Fibroblast of pulmonary artery (primary cell): ENCODE measurements at places on chromosomes 7 and 10.
A peak's percentile ranks its signal among the peaks of the same experiment; 100 is the strongest.

- DNase-seq, result no peak
Observed at GRCh38 chr10:71234004-71234894, 21.9 kb downstream of the UNC5B start.

DNA sequence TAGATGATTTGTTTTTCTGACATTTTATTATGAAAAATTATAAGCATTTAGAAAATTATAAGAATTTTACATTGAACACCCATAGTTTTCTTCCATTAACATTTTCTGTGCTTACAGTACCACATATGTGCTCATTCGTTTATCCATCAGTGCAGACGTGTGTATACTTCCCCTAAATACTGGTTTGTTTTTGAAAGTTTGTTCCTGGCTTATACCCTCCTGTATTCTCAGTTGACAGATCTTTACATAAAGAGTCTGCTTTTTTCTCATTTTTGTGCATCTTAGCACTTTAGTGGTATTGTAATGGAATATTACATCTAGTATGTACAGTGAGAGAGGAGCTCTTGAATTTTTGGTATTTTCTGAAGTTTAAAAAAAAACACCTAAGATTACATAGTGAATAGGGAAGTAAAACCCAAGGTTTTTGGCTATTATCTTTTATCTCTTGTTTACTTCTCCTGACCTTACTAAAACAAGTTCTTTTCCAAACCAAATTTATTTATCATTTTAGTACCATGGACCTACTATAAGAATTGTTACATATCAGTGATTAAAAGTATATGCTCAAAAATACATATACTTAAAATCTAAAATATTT is 8.1 kb downstream of the DLD start:
- no peak for DNase-seq

GRCh38 chr7:128865303-128865702 is 2.6 kb downstream of the ATP6V1F start:
- no peak for DNase-seq

GRCh38 chr10:30705625-30706149 is 76.1 kb upstream of the LYZL2 start:
- no peak for DNase-seq

GRCh38 chr7:37450035-37450434 is 1.4 kb upstream of the ELMO1 start:
- DNase-seq, result no peak

GRCh38 chr10:33120700-33121099 is 162.7 kb upstream of the ITGB1 start:
- no peak for DNase-seq

- peak; percentile 77 for DNase-seq
Observed at GRCh38 chr7:12524794-12525386, 45.6 kb upstream of the SCIN start.

DNA sequence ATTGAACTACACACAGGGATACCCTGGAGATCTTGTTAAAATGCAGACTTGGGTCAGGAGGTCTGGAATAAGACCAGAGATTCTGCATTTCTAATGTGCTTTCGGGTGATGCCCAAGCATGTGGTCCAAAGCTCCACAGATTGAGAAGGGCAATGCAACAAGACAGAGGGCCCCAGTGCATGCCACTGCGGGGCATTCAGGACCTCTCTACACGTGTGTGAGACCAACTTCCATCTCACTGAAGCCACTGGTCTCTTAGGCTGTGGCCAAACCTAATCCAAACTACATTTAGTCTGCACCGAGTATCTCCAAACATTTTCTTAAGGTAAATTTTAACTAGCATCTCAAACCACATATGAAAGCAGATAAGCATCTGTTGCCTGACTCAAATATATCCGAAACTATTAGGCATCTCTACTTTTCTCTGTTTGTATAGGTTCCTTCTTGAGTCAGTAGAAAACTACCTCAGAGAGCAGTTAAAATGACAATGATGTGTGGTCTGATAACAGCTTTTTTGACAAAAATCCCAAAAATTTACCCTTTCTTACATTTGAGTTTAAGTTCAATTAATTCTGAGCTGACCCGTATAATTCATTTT is 107.5 kb downstream of the ELMO1 start:
- DNase-seq, result no peak

- no peak for DNase-seq
Observed at GRCh38 chr7:4006687-4007086, 675.4 kb upstream of the FOXK1 start.

GRCh38 chr10:60916025-60916424 is 28.0 kb downstream of the RHOBTB1 start:
- DNase-seq, result no peak

DNA sequence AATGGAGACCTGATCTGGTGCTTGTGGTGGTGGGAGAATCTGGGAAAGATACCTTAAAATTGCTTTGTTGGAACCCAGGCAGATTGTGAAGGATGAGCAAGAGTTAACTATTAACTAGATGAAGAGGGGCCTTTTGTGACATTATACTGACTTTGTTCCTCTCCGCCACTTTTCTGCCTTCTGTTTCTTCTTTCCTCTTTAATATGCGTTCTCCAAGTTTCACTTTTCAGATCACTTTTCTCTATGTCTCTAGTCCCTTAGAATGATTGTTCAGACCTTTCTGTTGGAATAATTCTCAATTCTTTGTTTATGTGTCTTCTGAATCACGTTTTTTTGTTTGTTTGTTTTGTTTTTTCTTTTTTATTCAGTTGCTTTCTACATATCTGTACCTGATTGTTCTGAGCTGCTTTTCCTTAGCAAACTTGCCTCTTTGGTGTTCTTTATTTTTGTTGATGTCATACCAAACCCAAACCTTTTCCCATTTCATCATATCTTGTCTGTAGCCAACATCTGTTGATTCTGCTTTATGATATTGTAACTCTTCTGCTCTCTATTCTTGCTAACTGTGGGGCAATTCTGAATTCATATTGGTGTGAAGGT is 2.8 kb downstream of the BMPR1A start:
- no peak for DNase-seq

DNA sequence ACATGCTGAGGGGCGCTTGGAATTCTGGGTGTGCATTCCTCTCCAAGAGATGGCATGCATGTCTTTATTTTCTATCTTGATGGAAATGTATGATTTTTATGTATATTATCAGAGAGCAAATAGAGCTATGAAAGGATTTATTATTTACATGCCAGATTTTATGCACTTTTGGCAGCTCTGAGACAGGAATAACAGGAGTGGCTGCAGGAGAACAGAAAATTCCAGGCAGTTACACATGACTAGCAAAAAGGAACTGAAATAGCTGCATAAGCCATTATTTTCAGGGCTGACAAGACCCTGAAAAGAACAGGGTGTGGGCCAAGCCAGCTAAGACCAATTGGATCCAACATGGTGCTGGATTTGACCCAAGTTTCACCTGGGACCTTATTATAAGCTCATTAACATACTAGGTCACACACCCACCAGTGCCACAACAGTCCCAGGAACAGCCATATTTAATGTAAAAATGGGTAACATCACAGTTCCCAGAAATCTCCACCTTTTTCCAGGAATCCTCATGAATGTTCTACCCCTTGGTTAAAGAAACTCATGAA is 43.2 kb upstream of the ACSL5 start:
- DNase-seq, result no peak

GRCh38 chr7:41955893-41956675 is 253.2 kb upstream of the INHBA start:
- peak; percentile 100 for DNase-seq

DNA sequence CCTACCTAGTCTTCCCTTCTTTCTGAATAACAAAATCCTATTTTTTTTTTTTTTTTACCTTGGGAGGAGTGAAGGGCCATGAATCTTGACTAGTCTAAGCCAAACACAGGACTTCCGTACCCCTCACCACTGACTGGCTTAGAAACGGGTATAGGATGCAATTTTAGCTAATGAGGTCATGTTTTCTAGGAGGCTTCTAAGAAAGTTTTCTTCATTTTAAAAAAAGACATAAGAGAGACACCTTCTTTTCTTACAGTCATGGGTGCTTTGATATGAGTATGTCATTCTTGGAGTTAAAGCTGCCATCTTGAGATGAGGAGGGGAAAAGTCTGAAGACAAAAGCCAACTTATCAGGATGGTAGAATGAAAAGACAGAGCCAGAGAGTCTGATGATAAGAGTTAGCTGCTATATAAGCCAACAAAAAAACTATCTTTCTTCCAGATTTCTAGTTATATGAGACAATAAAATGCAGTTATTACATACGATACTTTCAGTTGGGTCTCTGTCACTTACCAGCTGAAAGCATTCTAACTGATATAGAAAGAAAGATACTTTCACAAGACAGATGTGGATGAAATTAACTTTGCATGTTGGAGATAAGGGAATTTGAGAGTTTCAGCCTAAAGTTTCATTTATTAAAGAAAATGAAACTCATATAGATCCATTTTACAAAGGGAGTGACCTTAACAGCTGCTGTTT is 34.0 kb downstream of the ZNF438 start:
- no peak for DNase-seq

DNA sequence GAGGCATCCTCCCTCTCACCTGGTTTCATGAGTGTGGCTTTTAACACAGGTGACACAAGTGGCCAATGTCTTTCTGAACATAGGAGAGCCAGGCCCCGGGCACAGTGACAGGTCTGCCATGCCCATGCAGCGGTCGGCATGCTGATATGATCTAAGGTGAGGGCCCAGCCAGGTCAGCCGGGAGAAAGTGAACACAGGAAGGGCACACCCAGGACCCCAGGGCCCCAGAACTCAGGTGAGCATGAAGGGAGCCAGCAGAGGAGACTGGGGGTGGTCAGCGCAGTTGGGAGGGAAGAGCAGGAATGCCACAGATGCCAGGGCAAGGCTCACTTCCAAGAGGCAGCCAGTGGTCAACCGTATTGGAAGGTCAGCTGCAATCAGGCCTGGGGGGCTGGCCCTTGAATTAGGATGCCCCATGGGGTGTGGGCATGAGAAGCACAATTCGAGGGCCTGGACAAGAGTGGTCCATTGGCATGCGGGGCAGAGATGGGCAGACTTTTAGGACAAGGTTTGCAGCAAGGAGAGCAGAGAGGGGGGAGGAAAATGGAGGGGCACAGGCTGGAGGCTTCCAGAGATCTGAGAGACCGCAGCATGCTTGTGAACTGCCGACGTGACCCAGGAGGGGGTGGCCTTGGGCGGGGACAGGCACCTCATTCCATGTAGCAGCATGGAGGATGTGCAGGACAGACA is 3.9 kb upstream of the INPP5A start:
- no peak for DNase-seq

DNA sequence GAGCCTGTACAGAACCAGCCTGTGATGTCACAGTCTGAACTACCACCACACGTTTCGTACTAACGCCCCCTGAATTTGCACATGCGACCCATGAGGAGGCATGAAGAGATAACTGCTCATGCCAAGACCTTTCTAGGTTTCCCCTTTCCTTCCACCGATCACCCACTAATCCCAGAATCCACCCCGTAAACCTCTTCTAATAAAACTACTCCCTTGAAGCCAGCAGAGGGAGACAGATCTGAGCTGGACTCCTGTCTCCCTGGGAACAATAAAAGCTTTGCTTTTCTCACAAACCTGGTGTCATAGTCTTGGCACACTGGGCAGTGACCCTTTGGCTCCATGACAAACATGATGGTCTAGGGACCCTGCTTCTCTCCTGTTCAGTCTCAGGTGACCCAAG is 144.5 kb downstream of the FRMD4A start:
- no peak for DNase-seq

DNA sequence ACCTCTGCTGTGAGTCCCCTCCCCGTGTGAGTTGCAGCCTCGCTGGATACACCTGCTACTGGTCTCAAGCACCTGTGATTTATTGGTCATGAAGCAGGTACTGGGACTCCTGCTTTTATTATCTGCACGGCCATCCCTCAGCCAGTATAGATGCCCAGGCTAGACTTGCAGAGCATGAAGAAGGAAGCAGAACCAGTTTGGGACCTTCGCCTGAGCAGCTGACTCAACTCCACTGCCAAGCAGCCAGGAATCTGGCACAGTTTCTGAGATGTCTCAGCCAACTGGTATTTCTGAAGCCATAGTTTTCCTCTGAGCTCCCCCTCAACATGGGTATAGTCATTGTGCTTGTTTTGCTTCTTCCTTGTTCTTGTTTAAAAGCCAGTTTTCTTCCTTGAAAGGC is 28.0 kb upstream of the SLC39A12 start:
- DNase-seq, result peak; percentile 77

- DNase-seq, result peak; percentile 10
Observed at GRCh38 chr7:19621740-19622139, 87.1 kb downstream of the POLR1F start.

- peak; percentile 48 for DNase-seq
Observed at GRCh38 chr10:54614072-54614471, 187.0 kb downstream of the PCDH15 start.

DNA sequence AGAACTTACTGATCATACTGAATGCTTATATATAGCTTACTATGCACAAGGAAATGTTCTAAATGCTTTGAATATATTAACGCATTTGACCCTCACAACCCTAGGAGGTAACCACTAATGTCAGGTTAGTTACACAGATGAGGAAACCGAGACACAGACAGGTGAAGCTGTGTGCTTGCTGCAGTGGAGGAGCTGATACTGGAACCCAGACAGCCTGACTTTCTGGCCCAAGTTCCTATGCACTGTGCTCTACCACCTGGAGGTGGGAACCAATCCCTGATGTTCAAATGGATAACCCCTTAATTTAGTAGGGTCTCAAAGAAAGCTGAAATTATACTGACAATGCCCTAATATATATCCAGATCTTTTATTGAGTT is 119.6 kb downstream of the SORBS1 start:
- no peak for DNase-seq

DNA sequence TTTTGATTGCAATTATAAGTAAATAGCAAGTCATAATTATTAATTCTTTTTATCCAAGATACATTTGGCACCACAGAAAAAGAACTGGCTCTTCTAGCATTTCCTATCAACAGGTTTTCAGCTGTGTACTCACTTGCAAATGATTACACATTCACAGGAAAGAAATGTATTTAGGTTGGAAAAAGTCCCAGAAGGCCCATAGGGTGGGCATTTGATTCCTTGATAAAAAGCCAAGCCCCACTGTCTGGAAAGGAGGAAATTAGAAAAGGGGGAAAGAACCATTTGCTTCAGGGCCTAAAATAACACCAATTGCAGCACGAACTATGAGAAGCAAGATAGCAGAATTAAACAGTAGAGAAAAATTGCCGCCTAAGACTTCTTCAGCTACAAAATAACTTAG is 80.8 kb upstream of the COL1A2 start:
- peak; percentile 74 for DNase-seq
